ENCODE measurements at places on chromosomes 1 and 21.

DNA sequence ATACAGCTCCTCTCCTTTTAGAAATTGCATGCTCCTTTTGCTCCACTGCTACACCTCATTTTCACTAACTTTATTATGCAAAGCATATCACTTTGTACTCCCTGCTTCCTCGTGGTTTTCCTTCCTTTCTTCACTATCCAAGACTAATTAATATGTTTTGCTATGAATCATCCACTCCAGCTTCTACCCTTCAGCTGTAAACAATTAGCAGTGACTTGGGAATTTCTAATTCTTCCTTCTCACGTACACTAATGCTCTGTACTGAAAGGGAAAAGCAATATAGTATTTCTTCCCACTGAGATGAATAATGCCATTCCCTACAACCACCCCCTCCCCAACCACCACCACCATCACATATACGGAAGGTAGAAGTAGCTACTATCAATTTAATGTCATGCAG lies 1917.0 kb downstream of the MRPL39 start:
- DNase-seq, result no peak

DNA sequence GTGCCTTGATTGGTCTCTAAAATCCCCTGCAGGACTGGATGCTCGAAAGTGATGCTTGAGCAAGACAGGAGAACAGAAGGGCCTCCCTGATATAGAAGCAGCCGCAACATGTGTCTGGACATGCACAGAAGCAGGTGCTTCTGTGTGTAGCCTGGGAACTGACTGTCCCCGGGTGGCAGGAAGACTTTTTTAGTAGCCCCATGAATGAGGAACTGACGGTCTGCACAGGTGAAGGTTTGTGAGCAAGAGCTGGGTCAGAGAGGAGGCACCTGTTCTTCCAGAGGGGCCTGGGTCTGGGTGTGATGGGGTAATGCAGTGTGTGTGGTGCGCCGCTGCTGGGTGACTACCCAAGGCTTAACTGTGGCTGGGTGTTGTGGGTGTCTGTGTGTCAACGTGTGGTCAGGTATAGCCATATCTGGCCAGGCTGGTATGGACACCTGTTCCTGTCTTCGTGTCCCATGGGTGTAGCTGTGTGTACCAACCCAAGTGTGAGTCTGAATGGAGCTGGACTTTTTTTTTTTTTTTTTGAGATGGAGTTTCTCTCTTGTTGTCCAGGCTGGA lies 39.1 kb upstream of the FOXO6 start:
- DNase-seq, result no peak

GRCh38 chr1:162400790-162401355 lies 11.1 kb downstream of the SH2D1B start:
- DNase-seq, result no peak

- no peak for DNase-seq
Observed at GRCh38 chr21:30240661-30241060, 24.8 kb upstream of the CLDN8 start.

DNA sequence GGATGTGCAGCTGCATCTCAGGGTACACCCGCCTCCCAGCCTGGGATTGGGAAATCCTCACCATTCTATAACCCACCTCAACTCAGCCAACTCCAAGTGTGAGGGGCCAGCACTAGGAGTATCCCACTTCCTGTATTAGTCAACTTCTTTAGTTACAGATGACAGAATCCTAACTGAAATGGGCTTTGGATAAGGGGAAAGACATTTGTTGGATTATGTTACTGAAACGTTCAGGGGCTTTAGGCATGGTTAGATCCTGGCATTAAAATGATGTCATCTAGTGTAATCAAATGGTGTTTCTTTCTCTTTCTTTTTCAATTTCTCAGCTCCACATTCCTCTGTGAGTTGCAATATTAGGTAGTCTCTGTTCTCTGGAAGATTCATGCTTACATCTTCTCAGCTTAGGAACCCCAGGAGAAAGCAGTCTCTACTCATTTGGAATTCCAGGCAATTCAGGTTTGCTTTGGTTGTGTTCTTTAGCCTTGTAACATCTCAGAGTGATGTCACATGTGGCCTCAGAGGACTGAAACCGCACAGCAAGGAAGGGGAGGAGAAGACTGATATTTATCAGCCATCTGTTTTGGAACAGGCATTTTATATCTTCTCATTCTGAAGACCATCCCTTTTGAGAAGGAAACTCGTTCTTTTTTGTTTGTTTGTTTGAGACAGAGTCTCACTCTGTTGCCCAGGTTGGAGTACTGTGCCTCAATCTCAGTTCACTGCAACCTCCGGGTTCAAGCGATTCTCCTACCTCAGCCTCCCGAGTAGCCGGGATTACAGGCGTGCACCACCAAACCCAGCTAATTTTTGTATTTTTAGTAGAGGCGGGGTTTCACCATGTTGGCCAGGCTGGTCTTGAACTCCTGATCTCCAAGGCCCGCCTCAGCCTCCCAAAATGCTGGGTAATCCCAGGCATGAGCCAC lies 18.9 kb upstream of the TMEM54 start:
- DNase-seq, result no peak

- DNase-seq, result no peak
Observed at GRCh38 chr1:190252046-190252445, 225.6 kb downstream of the BRINP3 start.

All from stimulated activated naive CD4-positive, alpha-beta T cell treated with Interleukin-2 at 50 U/mL for 16 hours (primary cell).